ENCODE measurements at places on chromosomes 12 and 14.

GRCh38 chr14:87045956-87046355 is 947.0 kb downstream of the GALC start:
- DNase-seq, result no peak

DNA sequence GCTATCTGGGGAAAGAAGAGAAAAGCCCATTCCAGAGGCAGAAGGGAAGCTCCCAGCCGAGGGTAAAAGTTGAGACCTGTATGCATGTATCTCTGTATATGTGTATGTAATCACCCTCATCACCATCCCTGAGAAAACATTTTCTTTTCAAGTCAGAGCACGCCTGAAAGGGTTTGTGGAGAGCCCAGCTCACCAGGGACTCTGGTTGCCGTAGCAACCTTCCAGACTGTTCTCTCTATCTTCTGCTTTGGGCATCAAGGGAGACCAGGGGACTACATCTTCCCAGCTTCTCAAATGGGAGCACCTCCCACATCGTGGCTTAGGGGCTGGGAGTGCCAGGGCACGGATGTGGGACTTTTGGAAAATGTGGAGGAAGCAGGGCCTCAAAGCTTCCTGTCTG is 93.5 kb downstream of the GALNT8 start:
- peak; percentile 8 for DNase-seq

GRCh38 chr12:121061831-121062230 is 22.8 kb upstream of the OASL start:
- no peak for DNase-seq

DNA sequence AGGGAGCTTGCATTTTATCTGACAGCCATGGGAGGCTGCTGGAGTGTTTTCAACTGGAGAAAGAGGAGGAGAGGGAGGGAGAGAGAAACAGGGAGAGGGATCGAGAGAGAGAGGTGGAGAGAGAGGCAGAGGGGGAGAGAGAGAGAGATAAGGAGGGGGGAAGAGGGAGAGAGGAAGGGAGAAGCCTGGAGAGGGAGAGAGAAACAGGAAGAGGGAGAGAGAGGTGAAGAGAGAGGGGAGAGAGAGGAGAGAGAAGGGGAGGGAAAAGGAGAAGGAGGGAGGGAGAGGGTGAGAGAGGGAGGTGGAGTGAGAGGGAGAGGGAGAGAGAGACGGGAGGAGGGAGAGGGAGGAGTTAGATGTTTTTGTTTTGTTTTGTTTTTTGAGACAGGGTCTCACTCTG is 45.6 kb downstream of the DNAH10 start:
- peak; percentile 43 for DNase-seq
